ENCODE measurements at places on chromosomes 1 and 21.

GRCh38 chr1:210489491-210489890, 160.8 kb downstream of the HHAT start:
- DNase-seq: peak; percentile 16

DNA sequence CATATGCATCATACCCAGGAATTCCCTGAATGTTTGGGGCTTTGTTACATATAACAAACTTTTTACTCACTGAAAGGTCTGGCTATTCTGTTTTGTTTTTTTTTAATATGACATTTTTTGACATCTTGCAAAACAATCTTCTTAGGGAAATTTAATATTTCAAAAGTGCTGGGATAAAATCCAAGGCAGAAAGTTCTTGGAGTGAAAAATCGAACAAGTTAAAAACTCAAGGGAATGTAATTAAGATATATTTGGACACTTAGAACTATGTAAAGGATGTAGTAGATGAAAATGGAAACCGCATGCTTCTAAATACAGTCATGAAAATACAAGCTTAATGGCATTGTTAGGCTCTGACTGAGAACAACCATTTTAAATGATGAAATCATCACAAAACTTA, 8.6 kb downstream of the CHODL start:
- no peak for DNase-seq

DNA sequence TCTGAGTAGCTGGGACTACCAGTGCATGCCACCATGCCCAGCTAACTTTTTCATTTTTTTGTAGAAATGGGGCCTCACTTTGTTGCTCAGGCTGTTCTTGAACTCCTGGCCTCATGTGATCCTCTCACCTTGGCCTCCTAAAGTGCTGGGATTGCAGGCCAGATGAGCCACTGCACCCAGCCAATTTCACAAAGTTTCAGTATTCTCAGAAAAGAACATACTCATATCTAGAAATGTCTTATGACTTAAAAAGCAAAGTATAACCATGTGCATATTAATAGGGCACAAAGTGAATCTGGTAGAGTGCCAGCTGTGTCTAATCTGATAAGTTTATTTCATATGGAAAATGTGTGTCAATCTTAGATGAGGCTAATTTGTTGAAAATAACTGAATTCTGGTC, 87.5 kb upstream of the CACYBP start:
- DNase-seq: no peak

DNA sequence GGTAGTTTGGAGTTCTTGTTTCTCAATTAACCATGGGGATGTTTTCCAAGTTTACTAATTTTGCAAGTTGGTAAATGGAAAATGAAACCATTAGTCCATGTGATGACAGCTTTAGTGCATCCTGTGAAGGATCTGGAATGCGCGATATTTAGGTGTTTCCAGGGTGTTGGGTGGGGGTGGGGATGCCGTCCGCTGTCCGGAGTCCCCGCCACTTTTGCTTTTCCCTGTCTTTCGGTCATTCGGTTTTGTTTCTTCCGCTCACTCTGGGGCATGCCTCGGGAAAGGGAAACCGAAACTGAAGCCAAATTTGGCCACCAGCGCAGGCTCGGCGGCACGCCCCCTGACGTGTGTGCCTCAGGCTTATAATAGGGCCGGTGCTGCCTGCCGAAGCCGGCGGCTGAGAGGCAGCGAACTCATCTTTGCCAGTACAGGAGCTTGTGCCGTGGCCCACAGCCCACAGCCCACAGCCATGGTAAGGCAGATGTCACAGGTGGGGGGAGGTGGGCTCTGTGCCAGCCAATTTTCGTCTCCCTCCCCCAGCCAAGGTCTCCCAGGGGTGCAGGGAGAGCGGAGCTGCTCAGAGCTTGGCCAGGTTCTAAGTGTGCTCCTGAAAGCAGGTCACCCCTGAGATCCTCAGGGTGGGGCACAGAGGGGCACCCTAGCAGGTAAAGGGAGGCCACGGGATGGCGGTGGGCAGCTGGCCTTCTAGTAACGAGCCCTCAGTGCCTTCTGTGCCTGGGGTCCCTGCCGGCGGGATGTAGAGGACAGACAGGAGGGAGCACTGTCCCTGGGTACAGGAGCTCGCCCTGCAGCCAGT, at the start of gene ISG15:
Gene ISG15 (plus strand): TSS at position 393 of the 817 bp plus-strand sequence. CDS start 77 bp downstream, at position 470.
- DNase-seq: peak; percentile 96

- DNase-seq: no peak
Observed at GRCh38 chr21:44052071-44052829, 40.1 kb downstream of the TRAPPC10 start.

Data from adipocyte (in vitro differentiated cells).